ENCODE measurements at places on chromosomes 12 and 14.

- DNase-seq = no peak
Measured at GRCh38 chr12:128603573-128604115, 220.1 kb downstream of the SLC15A4 start.

GRCh38 chr12:118053071-118053985 lies 7.7 kb downstream of the WSB2 start:
- DNase-seq = no peak

DNA sequence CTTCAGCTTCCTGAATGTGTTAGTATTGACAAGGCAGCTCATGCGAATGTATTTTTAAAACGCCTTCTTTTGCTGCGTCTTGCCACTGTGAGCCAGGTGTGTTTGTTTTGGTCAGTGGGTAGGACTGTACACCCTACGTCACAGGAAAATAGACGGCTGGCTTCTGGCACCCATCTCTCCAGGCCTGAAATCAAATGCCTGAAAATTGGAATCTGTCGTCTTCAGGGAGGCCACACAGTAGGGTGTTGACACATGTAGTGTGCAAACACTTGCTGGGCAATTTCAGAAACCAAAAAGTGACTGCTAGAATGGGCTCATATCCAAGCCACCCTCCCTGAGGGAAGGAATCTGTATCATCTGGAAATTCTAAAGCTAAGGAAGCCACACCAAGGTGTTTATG lies 209.3 kb downstream of the TTC8 start:
- peak; percentile 52 for DNase-seq

GRCh38 chr14:57362361-57362760 lies 28.0 kb upstream of the NAA30 start:
- DNase-seq = no peak

DNA sequence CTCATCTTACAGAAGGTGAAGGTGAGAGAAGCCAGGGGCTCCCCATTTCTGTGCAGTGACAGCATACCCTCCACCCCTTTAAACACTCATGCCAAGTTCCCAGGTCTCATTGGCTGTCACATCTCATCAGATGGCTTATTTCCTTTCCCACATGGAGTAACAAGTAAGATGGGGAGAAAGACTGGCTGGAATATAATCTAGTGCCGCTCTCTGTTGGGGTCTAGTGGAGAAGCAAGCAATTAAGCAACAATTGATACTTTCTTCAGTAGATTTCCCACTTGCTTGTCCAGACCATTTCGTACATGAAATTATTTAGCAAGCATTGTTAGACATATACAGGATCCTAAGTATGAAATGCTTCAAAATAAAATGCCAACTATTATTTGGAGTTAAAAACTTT lies 92.2 kb downstream of the SLC5A8 start:
- no peak for DNase-seq

DNA sequence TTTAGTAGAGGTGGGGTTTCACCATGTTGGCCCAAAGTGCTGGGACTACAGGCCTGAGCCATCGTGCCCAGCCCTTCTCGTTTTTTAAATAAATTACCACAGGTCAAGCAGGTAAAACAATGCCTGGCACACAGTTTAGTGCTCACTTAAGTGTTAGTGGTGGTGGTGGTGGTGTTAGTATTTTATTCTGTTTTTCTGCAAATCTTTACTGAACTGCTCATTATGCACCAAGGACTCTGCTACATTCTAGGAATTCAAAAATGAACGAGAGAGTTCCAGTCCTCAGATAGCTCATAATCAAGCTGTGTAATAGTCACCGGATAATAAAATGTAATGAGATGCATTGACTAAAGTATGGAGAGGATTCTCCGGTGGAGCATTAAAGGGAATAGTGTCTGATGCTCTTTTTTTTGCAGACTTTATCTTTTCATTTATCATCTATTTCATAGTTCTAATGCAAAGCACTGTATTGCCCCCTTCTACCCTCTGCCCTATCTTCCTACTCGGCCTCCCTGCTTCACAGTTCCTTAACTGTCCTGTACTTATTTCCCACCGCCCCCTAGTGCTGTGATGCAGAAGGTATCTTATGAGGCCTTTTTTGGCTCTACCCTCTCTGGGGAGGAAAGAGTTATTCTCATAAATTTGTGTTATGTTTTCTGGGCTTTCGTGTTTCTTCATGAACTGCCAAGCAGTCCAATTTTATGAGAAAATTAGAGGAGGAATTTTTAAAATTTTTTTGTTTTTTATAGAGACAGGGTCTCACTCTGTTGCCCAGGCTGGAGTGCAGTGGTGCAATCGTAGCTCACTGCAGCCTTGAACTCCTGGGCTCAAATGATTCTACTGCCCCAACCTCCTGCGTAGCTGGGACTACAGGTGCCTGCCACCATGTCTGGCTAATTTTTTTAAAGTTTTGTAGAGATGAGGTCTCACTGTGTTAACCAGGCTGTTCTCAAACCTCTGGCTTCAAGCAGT lies 1.0 kb downstream of the ITFG2 start:
- DNase-seq = peak; percentile 47

DNA sequence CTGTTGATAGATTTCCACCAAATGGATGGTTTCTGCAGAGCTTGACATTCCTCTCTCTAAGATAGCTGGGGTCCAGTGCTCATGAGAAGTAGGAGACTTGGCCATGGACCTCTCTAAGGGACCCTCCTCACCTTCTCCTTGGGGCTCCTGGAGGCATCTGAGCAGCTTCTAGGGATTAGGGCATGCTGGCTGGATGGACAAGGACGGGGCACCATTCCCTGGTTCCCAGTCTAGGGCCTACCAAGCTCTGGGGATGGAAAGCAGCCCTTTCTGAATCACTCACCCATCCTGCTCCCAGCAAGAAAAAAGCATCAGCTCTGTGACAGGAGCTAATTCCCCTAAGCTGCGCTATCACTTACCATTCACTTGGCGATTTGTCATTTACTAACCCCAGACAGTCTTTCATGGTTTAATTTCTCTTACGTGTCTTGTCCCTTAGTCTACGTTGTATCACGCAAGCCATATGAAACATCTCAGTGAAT lies 39.5 kb downstream of the VWF start:
- DNase-seq = no peak

DNA sequence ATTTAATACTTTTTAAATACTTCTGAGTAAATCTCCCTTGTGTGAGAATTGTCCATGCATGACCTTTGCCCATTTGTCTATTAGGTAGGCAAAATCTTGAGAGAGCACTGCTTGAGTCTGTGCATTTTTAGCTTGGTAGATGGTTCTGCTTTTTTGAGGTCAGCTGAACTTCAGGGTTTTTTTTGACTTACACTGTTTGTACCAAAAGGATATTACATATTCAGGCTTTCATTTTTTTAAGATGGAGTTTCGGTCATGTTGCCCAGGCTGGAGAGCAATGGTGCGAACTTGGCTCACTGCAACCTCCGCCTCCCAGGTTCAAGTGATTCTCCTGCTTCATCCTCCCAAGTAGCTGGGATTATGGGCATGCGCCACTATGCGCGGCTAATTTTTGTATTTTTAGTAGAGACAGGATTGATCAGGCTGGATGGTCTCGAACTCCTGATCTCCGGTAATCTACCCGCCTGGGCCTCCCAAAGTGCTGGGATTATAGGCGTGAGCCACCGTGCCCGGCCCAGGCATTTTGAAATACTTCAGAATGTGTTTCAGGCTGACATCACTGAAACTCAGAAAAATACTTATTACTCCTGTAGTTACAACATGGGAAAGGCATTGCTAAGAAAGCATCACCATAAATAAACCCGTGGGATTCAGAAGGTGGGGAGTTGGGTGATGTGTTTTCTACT lies 11.1 kb downstream of the RASSF3 start:
- DNase-seq = no peak

DNA sequence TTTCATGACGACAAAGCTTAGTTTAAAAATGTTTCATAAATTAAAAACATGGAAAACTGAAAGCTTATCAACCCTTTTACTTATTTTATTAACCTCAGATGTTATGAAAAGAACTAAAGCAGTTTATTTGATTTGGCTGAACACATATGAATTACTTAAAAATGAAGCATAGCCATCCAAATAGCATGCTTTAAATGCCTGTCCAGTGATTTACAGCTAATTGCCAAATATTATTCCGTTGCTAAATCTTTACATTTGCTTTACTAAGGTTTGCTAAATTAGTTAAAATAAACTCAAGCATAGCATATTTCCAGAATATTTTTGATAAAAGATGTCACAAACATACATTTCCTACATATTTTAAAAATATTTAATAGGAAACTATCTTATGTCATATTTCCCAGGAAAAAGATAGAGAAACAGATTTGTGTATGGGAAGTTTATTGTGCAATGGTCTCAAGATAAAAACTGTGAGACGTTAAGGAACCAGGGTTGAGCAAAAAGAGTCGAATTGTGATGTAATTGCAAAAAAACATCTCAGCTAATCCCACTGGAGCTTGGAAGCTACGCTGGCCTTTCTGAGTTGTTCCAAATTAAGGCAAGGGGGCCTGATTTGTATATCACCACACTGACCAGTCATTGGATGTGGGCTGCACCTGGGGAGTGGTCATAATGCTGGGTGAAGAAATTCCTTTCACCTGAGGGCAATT lies 25.8 kb downstream of the GPR135 start:
- no peak for DNase-seq

DNA sequence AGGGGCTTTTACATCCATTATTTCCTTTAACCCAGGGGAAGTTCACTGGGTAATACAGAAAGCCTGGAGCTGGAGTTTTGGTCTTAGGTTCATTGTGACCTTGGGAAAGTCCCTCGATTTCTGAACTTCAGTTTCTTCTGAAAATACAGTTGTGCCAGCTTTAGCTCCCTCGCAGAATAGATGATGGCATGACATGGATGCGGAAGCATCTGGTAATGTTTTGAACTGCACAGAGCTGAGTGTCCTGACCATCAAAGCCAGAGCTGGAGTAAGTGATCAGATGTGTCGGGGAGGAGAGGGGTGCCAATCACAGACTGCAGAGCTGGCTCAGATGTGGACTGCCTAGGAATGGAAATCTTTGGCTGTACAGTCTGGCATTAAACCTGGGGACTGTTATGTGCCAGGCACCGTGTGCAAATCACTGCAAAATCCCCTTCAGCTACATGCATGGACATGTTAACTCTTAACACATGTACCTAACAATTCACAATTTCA lies 180.9 kb downstream of the ETV6 start:
- no peak for DNase-seq

GRCh38 chr12:121214166-121214777 lies 4.3 kb downstream of the P2RX4 start:
- DNase-seq = no peak

GRCh38 chr12:20372326-20373096 lies 4.2 kb downstream of the PDE3A start:
- no peak for DNase-seq

GRCh38 chr12:104219908-104220404 lies 4.4 kb downstream of the TXNRD1 start:
- DNase-seq = peak; percentile 47

DNA sequence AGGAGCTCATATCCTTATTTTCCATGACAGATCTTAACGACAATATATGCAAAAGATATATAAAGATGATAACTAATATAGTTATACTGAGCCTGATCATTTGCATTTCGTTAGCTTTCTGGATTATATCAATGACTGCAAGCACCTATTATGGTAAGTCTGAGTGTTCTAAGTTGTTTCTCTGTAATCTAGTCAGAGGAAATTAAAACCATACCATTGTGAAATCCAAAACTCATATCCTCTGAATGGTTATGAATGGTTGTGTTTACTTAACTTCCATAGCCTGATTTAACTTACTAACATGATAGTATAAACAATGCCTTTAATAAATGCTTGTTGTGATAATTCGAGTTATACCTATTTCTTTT lies 760 bp downstream of the TMEM19 start:
- no peak for DNase-seq

DNA sequence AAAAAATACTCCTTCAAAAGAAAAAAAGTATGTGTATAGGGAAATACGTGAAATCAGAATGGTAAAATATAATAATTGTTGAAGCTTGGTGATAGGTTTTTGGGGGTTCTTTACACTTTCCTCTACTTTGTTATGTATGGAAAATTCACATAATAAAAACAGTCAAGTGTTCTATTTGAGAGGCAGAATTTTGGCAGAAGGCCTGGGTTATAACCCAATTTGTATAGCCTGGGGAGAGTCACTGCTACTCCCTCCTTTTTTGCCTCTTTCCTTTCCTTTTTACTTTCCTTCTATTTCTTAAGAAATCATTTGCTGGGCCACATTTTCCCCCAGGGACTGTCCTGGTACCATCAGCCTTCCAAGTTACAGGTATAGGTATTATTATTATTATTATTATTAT lies 105.7 kb downstream of the CRADD start:
- no peak for DNase-seq

DNA sequence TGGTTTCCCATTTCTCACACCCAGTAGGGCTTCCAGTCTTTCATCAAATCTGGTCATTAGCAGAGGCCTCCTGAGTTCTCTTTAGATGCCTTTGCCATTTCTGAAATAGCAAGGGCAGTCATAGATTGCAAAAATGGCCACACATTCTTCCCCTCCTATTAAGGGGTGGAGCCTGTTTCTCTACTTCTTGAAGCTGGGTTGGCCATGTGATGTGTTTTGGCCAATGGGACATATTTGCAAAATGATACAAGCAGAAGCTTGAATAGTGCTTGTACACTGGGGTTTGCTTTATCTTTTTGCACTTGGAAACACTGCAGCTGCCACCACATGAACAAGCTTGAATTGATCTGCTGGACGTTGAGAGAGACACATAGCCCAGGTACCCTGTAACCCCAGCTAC lies 109.3 kb downstream of the VRK1 start:
- no peak for DNase-seq

DNA sequence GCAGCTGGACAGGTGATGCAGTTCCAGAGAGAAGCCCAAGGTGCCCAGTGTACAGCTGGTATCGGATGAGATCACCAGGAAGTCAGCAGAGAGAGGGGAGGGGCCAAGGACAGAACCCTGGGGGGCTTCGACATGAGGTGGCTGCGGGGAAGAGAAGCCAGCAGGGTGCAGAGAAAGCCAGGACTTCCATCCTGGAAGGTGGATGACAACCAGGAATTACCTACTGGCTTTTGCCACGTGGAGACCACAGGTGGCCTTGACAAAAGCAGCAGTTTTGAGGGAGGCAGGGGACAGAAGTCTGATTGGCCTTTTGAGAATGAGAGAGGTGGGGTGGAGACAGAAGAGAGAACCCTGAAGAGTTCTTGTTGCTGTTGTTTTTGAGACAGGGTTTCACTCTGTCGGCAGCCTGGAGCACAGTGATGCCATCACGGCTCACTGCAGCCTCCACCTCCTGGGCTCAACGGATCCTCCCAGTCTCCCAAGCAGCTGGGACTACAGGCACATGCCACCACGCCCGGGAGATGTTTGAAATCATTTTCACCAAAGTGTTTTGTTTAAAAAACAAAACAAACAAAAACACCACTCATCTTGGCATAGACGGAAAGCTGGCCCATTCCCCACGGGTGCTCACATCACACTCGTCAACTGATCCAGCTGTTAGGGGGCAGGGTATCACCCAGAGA lies 35.2 kb downstream of the CDC42BPB start:
- DNase-seq = peak; percentile 44

- no peak for DNase-seq
Measured at GRCh38 chr12:553216-554000, 93.7 kb downstream of the B4GALNT3 start.

DNA sequence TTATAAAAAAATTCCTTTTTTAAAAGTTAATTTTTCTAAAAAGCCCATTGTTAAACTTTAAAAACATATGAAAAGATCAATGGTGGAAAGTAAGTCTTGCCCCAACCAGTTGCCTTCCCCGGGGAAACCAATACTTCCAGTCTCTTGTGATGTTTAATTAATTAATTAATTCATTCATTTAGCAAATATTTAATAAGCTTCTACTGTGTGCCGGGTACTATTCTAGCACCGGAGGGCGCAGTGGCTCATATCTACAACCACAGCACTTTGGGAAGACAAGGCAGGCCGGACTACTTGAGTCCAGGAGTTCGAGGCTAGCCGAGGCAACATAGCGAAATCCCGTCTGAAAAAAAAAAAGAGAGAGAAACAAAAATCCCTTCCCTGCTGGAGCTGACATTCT lies 87.4 kb downstream of the HECTD4 start:
- DNase-seq = no peak

GRCh38 chr14:76752744-76753143 lies 8.5 kb upstream of the VASH1 start:
- no peak for DNase-seq

Measured in NCI-H2029 (cell line).